Activated CD8-positive, alpha-beta memory T cell treated with anti-CD3 and anti-CD28 coated beads for 4 hours (primary cell): ENCODE measurements at places on chromosomes 1 and 21.

- DNase-seq = peak; percentile 52
Observed at GRCh38 chr1:117656202-117656641, 50.4 kb downstream of the TENT5C start.

DNA sequence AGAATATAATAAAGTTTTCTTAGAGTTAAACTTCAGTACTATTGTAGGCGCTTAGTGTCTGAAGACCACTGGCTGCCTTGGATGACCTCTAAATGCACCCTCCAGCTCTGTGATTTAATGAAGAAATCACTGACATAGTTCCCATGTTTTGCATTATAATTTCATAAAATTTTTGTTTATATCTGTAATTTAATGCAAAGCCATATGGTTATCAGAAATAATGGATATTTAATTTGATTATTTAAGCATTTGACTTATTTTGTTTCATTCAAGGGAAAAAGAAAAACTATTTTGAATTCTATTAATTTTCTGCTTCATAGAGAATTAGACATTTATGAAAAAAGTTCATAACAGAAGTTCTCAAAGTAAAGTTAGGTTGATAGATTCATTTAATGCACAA lies 18.6 kb downstream of the CRB1 start:
- no peak for DNase-seq

- DNase-seq = no peak
Observed at GRCh38 chr1:156376958-156377919, 8.2 kb downstream of the RHBG start.

- DNase-seq = no peak
Observed at GRCh38 chr1:173409613-173410012, 67.5 kb upstream of the PRDX6 start.

- DNase-seq = no peak
Observed at GRCh38 chr1:35633547-35633946, 7.8 kb downstream of the PSMB2 start.

- DNase-seq = no peak
Observed at GRCh38 chr1:101613546-101613945, 376.7 kb downstream of the S1PR1 start.

DNA sequence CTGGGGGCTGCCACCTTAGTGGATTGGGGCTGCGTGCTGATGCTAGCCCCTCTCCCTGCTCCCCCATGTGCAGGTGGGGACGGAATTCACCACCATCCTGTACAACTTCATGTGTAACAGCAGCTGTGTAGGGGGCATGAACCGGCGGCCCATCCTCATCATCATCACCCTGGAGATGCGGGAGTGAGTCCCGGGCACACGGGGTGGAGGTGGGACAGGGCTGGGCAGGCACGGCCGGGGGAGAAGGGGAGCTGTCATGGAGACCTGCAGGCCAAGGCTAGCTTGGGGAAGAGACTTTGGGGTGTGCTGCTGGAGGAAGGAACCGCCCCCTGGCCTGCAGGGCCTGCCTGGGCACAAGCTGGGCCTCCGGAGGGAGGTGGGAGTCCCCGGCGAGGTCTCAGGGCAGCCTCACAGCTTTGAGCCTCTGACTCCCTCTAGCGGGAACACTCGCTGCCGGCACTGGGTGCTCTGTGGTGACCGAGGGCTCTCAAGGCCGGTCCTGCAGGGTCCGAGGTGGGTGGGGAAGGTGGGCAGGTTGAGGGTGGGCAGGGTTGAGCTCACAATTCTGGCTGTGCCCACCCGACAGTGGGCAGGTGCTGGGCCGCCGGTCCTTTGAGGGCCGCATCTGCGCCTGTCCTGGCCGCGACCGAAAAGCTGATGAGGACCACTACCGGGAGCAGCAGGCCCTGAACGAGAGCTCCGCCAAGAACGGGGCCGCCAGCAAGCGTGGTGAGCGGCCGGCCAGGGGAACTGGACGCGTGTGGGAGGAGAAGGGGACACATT lies 25.0 kb upstream of the CCDC27 start:
- DNase-seq = no peak

DNA sequence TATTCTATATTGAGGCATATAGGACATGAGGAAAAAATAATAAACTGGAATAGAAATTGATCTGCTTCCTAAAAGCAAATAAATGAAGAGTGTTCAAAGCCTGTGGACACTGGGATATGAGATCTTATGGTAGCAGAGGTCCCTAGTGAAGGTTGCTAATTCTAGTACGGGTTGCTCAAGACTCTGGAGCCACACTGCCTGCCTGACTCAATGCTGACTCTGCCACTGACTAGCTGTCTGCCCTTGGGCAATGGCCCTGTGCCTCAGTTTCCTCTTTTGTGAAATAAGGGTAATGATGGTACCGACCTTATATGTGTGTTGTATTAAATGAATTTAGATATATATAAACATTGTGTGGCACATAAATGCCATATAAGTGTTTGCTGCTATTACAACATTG lies 59.0 kb upstream of the C1orf53 start:
- no peak for DNase-seq

DNA sequence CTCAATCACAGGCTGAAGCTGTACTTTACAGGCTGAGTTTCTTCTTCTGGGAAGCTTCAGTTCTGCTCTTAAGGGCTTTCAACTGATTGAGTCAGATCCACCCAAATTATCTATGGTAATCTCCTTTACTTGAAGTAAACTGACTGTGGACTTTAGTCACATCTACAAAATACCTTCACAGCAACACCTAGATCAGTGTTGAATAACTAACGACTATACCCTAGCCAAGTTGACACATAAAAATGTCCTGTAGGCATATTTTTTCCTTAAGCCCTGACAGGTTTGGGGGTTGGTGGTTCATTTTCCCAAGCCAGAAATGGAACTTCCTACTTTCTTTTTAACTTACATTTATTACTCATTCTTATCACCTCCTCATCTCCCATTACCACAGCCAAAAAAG lies 42.9 kb upstream of the PRKACB start:
- no peak for DNase-seq

DNA sequence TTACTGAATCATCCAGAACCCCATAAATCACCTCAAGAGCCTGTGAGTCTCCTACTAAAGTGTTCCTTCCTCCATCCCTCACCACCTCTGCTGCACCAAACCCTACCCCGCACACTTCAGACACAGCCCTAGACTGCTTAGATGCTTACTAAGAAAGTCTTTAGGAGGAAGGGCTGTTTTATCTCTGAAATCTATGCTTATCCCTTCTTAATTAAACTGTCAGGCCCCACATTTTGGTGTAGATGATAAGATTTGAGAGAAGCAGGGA lies 216.8 kb upstream of the SGIP1 start:
- no peak for DNase-seq

DNA sequence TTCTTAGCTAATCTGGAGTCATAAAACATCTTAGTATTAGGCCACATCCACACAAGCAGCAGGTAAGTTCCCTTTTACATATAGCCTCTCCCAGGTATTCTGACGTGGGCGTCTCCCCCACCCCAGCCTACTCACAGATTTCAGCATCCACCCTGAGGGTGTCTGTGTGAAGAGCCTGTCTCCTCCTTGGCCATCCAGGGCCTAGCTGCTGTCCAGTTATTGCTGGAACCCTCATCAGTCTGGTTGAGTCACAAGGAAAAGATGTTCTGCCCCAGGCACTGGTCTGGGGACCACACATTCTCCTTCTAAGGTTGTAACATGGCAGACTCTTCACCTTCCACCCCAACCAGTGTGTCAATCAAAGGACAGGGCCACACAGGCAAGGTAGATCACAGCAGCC lies 57.6 kb downstream of the ETS2 start:
- DNase-seq = no peak

GRCh38 chr1:86906419-86906818 lies 7.5 kb downstream of the SELENOF start:
- no peak for DNase-seq

- DNase-seq = no peak
Observed at GRCh38 chr1:174398246-174398645, 49.5 kb upstream of the GPR52 start.

- DNase-seq = no peak
Observed at GRCh38 chr1:229952670-229953520, 114.1 kb upstream of the GALNT2 start.

GRCh38 chr1:154973344-154974101 lies 958 bp upstream of the CKS1B start:
- DNase-seq = peak; percentile 86

- DNase-seq = no peak
Observed at GRCh38 chr1:228333739-228334115, 72.9 kb downstream of the TRIM11 start.

DNA sequence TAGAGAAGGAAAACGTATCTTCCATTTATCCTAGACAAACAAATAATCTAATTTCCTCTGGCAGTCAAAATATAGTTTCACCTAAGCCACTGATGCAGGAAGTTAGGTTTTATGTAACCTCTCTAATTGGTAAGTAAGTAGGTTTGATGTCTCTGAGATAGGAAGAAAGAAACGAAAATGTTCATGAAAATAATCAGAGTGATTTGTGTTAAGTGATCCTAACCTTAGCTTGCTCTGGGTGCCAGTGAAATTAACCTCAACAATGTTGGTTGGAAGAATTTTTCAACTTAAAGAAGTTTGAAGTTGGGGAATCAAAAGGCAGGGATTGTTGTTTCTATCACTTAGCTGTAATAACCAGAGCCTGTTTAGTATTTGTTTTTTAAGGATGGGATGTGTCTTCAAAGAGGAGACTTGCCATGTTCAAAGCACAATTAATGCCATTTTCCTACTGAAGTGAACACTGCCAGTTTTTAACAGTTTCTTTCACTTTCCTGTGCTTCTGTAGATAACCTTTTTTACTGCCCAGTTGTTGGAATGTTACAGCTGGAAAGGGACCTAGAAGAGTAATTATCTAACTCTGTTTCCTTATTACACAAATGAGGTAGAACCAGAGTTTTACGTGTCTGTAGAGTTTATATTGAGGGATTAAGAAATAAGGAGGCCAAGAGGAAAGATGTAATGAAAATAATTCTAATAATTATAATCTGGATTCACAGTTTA lies 18.4 kb downstream of the HIPK1 start:
- no peak for DNase-seq

GRCh38 chr1:100009458-100009857 lies 39.7 kb downstream of the SLC35A3 start:
- no peak for DNase-seq

GRCh38 chr1:181062836-181063428 lies 25.6 kb upstream of the IER5 start:
- DNase-seq = no peak

DNA sequence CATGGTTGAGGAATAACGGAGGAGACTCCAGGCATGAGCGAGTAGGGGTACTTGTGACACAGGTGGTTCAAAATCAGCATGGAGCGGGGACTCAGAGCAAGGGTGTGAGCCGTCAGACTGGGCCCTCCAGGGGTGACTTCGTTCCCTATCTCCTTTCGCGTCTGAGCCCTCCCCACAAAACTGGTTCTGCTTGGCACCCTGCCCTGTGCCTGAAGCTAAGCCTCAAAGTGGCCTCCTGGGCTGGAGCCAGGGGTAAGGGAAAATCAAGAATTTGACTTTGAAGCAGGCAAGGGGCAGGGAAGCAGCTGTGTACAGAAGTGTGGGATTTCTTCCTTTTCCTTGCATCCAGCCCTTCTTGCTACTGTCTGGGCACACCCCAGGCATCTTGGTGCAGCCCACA lies 331.5 kb upstream of the AJAP1 start:
- DNase-seq = no peak

DNA sequence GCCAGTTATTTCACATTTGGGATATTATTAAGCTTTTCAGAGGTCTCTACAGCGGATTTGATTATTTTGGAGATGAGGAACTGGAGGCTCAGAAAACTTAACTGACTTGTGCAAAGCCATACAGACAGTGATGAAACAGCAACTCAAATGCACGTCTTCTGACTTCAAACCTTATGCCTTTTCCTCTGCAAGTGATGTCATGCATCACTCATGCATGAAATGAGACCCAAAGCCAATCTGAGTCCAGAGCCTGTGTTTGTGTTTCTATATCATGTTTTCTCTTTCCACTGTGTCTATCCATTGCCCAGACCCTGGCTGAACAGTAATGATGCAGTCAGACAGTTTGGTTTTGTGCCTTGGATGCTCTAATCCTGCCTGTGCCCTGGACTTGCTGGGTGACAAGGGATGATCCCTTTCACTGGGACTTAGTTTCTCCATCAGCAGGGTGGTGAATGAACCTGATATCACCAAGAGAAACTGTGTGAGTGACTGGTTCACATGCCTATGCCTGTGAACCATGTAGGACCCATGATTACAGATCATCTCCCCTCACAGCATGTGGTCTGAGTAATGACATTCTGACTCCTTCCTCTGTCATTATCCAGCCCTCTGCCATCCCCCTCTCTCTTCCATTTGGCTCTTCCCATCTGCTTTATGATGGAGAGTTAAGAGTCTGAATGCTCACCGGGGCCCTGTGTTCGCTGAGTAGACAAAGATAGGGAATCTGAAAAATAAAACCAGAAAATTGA lies 33.4 kb downstream of the SLAMF6 start:
- no peak for DNase-seq

- DNase-seq = no peak
Observed at GRCh38 chr1:231959225-231959884, 332.8 kb downstream of the DISC1 start.
